NCI-H1092 treated with DMSO at 0.1 percent for 48 hours (cell line): ENCODE measurements at places on chromosomes 2 and 18.
A peak's percentile ranks its signal among the peaks of the same experiment; 100 is the strongest.

- no peak for DNase-seq
Observed at GRCh38 chr2:85756195-85756594, 2.4 kb downstream of the ATOH8 start.

- DNase-seq: no peak
Observed at GRCh38 chr2:199862788-199863187, 11.8 kb upstream of the FTCDNL1 start.

GRCh38 chr2:46097714-46098480 is 199.3 kb upstream of the EPAS1 start:
- DNase-seq: no peak

DNA sequence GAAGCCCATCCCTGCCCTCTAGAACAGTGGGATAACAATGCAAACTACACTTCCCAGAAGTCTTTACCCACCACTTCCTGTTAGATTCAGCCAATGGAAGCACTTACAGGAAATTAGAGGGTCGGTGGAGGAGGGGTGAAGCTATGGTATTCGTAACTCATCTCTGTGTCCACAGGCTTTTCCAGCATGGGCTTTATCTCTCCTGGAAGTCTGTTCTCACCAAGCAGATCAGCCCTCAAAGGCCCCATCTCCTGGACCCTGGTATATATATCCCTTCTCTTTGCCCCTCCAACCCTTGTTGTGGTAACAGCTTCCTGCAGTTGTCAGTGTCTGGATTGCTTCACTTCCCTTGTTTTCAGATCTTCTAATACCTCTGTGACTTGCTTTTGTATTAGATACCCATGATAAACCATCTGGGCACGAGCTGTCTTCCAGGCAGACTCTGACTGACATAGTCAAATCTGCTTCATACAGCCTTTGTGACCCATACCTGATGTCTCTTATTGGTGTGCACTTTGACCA is 475.0 kb upstream of the POU3F3 start:
- peak; percentile 73 for DNase-seq

DNA sequence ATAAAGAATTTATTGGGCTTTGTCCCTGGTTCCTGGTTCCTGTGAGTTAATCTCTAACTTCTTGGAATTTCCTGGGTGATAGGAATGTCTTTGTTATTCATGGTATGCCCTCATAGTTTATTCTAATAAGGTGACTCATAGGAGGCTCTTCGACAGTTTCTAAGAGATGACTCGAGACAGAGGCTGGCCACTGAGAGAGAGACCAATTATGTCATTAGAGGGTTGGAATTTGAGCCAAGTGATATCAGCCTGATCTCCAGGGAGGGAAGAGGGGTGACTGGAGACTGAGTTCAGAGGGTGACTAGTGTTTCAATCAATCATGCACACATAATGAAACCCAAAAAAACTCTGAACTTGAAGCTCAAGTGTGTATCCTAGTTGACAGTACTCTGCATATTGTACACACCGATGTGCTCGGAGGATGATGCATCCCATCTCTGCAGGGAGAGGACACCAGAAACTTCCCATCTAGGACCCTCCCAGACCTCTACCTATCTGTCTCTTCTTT is 185.7 kb downstream of the MTCL1 start:
- no peak for DNase-seq

DNA sequence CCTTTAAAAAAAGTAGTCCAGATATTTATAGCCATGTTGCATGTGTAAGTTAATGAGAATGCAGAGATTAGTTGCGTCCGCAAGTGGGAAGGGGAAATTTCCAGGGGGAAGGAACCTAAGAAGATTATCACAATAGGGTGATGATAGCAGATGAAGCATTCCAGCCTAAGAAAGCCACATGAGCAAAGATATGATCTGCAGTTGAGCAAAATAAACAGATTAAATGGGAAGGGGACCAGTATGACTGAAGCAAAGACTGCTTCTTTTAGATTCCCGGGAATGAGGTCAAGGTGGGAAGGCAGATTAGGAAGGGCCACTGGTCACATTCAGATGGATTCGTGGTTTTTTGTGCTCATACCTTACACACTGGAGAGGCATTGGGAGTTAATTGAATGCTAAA is 154.6 kb upstream of the CDH2 start:
- no peak for DNase-seq

- DNase-seq: no peak
Observed at GRCh38 chr2:8424997-8425900, 256.6 kb upstream of the ID2 start.

DNA sequence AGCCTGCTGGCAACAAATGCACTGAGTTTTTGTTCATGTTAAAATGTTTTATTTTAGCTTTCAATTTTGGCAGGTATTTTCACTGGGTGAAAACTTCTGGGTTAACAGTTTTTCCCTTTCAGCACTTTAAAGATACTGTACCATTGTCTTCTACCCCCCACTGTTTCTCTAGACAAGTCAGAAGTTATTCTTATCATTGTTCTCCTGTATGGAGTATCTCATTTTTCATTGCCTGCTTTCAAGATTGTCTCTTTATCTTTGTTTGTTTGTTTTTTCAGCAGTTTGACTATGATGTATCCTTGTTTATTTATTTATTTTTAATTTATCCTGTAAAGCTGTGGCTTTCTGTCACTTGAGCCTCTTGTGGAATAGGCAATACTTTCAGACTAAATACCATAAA is 277.0 kb downstream of the ICOS start:
- DNase-seq: no peak

GRCh38 chr2:103437161-103437560 is 675.3 kb downstream of the TMEM182 start:
- no peak for DNase-seq

DNA sequence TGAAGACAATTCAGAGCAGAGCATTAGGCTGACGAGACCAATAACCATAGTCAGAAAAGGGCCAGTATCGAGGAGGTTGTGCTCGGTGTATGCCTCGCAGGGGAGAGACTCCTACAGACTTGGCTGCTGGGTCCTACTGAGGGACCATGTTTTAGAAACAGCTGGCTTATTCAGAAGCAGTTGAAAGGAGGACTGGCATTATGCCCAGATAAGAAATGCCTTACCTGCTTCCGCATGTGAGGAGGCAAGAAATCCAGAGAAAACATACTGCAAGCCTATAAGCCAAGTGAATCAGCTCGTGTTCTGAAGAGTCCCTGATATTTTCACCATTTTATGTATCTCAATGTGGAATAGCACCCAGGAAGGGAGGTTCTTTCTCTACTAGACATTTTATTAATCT is 434.7 kb downstream of the GRB14 start:
- DNase-seq: no peak

GRCh38 chr2:160735696-160736095 is 242.1 kb upstream of the RBMS1 start:
- DNase-seq: no peak

- no peak for DNase-seq
Observed at GRCh38 chr18:3840766-3841165, 390.8 kb downstream of the TGIF1 start.
